GM10248 (cell line): ENCODE measurements at places on chromosomes 12 and 14.

DNA sequence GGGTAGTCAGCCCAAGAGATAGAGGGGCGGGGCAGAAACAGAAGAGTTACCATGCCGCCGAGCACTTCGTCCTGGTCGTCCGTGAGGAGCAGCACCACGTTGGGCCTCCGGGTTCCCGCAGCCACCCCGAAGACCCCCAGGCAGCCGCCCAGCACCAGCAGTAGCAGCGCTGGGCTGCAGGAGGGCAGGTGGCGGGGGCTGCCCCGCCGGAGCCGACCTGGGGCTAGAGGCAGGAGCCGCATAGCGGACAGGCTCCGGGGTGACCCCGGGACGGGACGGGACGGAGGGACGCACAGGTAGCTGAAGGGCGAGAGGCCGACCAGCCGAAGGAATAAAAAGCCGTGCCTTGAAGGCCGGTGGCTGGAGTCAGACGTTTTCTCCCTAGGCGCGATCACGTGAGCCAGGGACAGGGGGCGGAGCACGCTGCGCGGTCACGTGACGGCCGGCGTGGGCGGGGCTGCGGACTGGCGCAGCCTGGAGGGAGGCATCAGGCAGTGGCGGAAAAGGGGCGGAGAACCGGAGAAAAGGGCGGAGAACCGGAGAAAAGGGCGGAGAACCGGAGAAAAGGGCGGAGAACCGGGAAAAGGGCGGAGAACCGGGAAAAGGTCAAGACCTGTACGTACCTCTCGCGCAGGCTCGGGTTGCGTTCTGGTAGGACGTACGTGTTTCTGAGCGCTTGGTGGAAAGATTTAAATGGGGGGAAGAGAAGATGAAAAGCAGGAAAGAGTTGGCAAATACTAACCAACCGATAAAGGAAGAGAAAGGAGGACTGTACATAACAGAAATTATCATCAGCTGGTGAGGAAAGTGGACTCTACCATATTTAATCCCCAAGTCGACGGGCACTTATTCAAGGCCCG, at the start of gene GNS:
Gene GNS (minus strand): TSS at position 372 of the 860 bp plus-strand sequence. CDS start 130 bp downstream, at position 242.
- peak; percentile 97 for DNase-seq

DNA sequence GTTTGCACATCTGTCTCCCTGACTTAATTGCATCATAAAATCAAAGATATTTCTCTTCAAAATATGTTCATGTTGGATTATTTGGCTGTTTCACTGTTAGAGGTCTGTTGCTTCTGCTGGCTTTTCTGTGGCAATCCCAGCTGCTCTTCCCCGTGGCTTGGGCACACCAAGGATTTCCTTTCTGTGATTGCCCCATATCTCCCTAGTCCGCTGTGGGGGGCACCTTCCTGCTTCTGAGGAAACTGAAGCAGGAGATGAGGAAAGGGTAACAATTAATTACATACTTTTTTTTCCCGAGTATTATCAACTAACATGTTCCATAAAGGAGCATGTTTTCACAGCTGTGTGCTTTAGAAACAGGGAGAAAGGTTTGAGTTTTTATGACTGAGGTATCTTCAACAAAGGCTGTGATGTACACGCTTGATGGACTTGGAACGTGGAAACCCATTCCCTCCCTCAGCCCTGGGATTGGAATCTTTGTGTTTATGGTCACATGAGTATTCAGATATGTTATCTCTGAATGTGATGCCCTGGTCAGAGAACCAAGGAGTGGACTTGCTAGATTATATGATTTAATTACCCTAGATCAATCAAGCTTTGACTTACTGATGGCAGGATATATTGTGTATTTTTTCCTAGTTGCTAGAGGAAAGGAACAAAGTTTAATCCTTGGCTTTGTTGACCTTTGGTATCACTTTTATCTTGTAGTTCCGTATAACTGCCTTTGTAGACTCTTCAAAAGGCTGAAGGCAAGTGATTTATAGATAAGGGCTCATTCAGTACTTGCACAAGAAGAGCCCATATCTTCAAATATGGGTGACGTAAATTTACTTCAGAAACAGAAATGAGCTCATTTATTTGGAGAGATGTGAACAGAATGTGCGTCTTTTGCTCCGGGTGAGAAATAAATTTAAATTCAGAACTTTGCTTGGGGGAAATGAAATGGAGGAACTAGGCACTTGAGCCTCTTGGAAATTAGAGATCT, 46.7 kb downstream of the BORCS5 start:
- no peak for DNase-seq

DNA sequence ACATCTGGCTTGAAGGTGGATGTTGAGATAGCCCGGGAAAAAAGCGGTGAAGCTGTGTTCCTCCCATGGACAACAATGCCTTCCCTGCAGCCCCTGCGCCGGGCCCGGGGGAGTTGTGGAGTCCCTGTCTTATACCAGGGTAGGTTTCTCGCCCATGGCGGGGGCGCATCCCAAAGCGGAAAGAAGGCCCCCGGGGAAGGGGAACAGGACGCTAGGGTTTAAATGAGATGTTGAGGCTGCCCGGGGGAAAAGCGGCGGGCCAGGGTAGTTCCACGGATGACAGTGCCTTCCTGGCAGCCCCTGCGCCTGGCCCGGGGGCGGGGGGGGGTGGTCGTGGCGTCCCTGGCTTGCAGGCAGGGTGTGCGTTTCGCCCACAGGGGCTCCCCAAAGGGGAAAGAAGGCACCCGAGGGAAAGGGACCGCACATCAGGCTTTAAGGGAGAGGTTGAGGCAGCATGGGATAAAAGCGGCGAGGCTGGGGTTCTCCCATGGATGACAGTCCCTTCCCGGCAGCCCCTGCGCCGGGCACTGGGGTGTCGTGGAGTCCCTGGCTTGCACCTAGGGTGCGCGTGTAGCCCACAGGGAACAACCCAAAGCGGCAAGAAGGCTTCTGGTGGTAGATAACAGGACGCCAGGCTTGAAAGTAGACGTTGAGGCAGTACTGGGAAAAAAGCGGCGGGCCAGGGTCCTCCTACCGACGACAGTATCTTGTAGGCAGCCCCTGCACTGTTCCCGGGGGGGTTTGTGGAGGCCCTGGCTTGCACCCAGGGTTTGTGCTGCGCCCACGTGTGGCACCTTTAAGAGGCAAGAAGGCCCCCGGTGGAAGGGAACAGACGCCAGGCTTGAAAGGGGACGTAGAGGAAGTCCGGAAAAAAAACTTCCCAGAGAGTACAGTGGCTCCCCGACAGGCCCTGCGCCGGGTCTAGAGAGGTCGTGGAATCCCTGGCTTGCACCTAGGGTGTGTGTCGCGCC, 160.8 kb upstream of the ALG10B start:
- no peak for DNase-seq

DNA sequence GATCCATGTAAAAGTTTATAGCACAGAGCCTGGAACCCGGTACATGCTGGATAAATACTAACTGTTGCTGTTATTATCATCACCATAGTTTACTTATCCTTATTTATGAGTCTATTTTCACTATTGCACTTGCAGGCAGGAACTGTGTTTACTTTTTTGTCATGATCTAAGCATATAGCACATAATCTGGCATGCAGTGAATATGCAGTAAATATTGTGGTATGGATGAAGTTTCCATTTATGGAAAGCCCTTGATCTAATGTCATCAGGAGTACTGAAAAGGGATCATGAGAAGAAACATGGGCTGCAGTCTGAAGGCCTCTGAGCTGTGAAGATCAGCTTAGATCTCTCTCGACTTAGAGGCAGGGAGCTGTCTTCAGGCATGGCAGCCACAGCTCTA, 91.6 kb downstream of the KCNK13 start:
- no peak for DNase-seq

- DNase-seq: no peak
Observed at GRCh38 chr14:101221549-101222160, 318.1 kb upstream of the RTL1 start.

- no peak for DNase-seq
Observed at GRCh38 chr14:70770490-70770889, 38.8 kb downstream of the MAP3K9 start.

- no peak for DNase-seq
Observed at GRCh38 chr12:38056701-38057689, 259.6 kb upstream of the ALG10B start.

DNA sequence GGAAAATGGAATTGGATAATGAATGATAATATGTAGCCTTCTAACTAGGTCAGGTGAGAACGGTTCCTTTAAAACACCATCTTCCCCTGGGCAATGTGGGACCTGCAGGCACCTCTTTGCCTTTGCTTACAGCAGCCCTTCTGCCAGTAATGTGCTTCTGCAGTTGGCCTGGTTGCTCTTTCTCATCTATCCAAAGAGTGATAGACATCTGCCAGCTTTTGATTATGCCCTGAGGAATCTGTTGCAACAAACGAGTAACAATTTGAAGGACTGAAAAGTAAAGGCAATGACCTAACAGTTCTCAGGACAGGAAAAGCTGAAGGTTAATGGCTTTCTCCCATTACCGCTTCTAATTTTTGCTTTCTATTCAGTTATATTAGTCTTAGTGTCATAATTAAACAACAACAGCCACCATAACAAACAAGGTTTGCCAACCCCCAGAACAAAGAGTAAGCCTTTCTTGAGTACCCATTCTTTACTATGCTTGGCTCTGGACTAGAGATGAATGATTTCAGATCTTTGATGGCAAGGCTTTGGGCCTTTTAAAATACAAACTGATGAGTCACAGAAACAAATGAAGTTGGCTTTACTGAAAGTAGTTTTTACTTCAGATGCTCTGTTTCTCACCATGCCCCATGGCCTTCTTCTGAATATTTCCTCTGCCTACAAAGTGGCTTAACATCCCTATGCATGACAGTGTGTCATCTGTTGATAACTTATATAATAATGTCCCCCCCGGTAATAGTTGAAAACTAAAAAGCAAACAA, 76.1 kb upstream of the KRR1 start:
- DNase-seq: no peak

DNA sequence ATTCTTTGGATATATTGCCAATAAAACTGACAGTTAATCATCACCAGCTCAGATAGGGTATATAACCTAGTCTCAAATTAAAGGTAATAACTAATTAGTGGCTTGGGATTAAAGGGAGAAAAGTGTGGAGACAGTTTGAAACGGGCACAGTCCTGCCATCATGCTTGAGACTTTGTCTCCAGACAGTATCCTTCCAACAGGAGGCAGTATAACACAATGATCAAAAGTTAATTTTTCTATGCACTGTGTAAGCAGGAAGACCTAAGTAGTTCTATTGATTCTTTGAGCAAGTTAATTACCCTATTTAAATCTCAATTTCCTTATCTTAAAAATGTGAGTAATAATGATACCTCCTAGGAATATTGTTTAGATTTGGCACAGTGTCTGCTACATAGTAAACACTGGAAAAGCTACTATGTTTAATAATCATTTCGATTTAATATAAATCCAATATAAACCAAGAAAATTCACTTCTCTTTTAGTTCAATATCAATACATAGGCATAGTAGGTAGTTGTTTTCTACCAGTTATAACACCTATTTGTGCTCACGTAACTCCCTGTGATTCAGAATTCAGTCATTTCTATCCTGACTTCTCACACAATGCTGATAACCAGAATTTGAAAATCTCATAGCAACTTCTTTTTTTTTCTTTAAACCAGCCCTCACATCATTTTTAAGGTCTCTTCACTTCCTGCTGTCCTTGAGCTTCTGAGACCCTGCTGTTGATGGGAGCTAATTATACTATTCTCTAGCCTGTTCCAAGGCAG, 53.7 kb downstream of the GALNT4 start:
- DNase-seq: peak; percentile 39

GRCh38 chr12:119578112-119578511, 15.5 kb upstream of the TMEM233 start:
- no peak for DNase-seq

DNA sequence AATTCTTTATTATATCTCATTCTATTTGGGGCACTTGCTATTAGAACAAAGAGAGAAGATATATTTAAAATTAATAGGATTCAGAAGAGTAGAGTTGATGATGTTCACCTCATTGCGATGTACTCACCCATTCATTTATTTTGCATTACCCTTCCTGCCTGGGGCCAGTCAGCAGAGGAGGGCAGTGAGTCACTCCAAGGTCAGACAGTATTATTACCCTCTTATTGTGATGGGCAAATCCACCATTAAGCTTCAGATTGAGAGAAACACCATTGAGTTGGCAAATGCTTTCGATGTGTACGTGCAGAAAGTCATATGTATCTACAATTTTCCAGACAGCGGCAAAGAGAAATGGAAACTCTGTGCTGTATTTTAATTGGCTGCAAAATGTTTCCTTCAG, 134.2 kb downstream of the BICD1 start:
- no peak for DNase-seq

GRCh38 chr12:58540480-58541299, 379.6 kb downstream of the LRIG3 start:
- DNase-seq: no peak

GRCh38 chr14:99067927-99068326, 204.1 kb downstream of the BCL11B start:
- DNase-seq: no peak

GRCh38 chr14:35140718-35141581, 18.6 kb downstream of the PRORP start:
- no peak for DNase-seq

- DNase-seq: no peak
Observed at GRCh38 chr14:36020120-36021029, 156.1 kb downstream of the PTCSC3 start.

- DNase-seq: no peak
Observed at GRCh38 chr12:98909746-98910145, 264.7 kb downstream of the APAF1 start.

DNA sequence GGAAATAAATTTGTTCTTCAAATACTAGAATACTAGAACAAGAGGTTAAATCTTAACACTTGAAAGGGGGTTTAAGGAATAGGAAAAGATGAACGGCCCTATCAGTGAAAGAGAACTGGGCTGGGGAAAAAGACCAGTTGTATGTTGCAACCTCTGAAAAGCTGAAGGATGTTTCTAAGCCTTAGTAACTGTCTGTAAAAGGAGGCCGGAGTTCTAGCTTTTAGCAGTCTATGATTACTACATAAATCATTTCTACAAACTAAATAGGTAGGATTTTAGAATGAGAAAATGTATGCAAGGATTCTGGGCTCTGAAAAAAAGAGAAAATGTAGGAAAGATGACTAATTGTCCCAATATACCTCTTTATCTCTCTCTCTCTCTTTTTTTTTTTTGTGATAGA, 4.9 kb downstream of the CERS5 start:
- no peak for DNase-seq

- no peak for DNase-seq
Observed at GRCh38 chr14:59507752-59508103, 23.4 kb downstream of the JKAMP start.

GRCh38 chr12:10214136-10214894, 1.6 kb downstream of the GABARAPL1 start:
- DNase-seq: no peak

- no peak for DNase-seq
Observed at GRCh38 chr12:120352117-120352516, 16.8 kb downstream of the MSI1 start.
